ENCODE measurements at places on chromosomes 13 and 19.

GRCh38 chr13:40784540-40784939 lies 4.9 kb upstream of the SLC25A15 start:
- DNase-seq: no peak

DNA sequence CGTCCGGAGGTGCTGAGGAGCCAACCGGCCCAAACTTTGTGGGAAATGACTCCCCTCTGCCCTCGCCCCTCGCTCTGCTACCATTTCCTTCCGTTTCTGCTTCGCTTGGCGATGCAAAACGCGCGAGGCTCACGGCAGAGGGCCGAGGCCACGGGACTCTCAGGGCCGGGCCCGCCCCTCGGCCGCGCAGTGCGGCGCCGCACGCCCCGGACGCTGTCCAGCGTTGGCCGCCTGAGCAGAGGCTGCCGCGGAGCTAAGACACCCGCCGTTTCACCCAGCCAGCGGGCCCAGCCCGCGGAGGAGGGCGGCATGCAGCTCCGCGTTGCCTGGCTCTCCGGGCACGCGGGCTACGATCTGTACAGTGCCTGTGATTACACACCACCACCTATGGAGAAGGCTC lies 2.1 kb upstream of the ZNF578 start:
- DNase-seq: no peak

- no peak for DNase-seq
Measured at GRCh38 chr19:35645680-35646511, 2.2 kb upstream of the COX6B1 start.

GRCh38 chr19:47107202-47107952 lies 6.2 kb downstream of the ZC3H4 start:
- no peak for DNase-seq

- no peak for DNase-seq
Measured at GRCh38 chr19:54158812-54159351, 639 bp downstream of the LENG1 start.

- DNase-seq: no peak
Measured at GRCh38 chr13:110001670-110002275, 215.4 kb upstream of the IRS2 start.

DNA sequence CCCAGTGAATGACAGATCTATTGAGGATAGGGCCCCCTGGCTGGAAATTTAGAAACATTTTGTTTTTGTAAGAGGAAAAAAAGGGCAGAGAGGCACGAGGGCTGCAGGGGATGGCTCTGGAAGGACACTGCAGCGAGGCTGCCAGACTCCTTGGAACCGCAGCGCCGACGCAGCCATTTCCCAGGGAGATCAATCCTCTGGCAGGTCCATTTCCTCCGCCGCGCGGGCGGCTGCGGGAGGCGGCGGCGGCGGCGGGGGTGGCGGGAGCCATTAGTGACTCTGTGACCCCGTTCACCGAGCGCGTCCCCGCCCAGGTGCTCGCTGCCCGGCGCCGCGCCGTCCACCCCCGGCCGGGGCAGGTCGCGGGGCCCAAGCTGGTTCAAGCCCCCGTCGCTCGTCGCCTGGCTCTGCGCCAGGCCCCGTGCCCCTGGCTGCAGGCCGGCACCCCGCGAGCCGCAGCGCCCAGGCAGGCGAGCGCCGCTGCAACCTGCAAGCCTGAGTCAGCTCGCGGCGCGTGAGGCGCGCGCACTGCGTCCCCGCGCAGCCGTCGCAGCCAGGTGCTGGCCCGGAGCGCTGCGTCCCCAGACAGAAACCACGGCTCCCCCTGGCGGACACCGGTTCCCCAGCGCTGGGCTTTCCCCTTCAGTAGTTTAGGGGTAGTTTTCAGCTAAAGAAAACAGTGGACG lies 192.6 kb downstream of the KATNAL1 start:
- peak; percentile 72 for DNase-seq

GRCh38 chr13:70191034-70191433 lies 82.8 kb upstream of the KLHL1 start:
- DNase-seq: no peak

GRCh38 chr13:60869225-60869624 lies 472.2 kb downstream of the TDRD3 start:
- DNase-seq: no peak

GRCh38 chr19:30682146-30682998 lies 310.2 kb downstream of the ZNF536 start:
- no peak for DNase-seq

- DNase-seq: peak; percentile 13
Measured at GRCh38 chr13:84430446-84430845, 548.2 kb upstream of the SLITRK1 start.

- no peak for DNase-seq
Measured at GRCh38 chr13:105638426-105638825, 897.0 kb downstream of the EFNB2 start.

GRCh38 chr19:37983153-37983552 lies 76.1 kb downstream of the SIPA1L3 start:
- DNase-seq: no peak

GRCh38 chr13:39257642-39258041 lies 219.4 kb downstream of the NHLRC3 start:
- DNase-seq: no peak

DNA sequence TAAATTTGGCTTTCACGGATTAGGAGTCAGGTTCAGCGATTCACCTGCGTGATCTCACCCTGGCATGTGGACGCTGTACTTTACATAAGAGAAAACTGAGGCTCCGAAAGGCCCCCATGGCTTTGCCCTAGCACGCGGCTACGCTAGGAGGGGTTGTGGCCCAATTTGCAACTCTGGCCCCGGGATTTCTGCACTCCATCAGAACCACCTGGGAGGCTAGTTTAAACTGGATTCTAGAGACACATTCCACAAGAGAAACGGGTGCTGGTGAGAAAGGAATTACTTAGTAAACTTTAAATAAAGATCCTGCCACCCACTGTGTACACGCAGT lies 6.2 kb downstream of the BCL3 start:
- no peak for DNase-seq

DNA sequence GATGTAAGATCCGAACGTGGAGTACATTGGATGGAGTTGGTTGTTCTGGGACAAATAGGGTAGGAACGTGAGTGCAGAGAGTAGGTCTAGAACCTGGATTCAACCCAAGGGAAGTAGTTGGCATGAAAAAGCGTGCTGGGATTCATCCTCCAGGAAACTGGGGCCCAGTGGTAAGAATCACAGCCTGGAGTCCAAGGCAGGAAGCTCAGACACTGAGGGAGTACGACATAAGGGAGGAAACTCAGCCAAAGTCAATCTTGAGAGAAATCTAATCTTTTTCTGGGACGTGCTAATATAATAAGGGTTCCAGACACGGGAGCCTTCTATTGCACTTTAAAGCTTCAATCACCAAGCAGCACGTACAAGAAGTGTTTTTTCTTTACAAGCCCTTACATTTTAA lies 46.4 kb downstream of the DLEU7 start:
- DNase-seq: no peak

DNA sequence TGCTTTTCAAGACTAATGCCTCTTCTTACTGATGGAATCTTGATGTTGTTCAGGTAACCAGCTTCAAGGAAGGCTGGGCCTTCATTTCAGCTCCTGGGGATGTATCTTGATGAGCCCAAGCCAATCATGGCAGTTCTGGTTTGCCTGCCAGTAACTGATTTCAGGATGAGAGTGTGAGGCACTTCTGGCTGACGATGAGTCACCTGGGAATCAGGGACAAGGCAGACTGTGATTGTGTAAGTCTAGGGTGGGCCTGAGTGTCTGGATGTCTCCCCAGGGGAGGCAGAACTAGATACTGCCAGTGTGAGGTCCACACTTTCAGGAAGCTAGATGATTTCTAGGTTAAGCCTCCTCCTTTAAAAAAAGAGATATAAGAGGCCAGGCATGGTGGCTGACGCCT lies 77.3 kb upstream of the KL start:
- DNase-seq: no peak

GRCh38 chr19:16619457-16619856 lies 8.5 kb downstream of the MED26 start:
- no peak for DNase-seq

GRCh38 chr13:81596224-81596753 lies 1255.4 kb upstream of the SPRY2 start:
- no peak for DNase-seq

GRCh38 chr13:48808683-48809082 lies 155.0 kb downstream of the CYSLTR2 start:
- no peak for DNase-seq

DNA sequence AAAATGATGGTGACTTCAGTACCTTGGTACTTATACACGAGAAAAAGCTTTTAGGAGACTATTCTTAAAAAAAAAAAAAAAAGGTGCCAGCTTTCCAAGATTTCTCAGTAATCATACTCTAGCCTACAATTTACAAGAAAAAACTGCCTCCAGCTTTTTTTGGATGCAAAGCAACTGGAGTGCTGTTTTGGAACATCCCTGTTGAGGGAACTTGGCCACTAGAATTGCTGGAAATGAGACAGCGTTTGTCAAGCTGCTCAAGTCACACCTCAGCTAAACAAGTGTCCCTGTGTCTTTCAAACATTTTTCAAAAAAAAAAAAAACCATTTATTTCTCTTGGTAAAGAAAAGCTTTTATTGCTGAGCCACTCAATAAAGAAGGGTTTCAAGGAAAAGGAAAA lies 413.1 kb upstream of the ARGLU1 start:
- DNase-seq: no peak

- peak; percentile 25 for DNase-seq
Measured at GRCh38 chr13:44312834-44313551, 60.6 kb upstream of the SERP2 start.

DNA sequence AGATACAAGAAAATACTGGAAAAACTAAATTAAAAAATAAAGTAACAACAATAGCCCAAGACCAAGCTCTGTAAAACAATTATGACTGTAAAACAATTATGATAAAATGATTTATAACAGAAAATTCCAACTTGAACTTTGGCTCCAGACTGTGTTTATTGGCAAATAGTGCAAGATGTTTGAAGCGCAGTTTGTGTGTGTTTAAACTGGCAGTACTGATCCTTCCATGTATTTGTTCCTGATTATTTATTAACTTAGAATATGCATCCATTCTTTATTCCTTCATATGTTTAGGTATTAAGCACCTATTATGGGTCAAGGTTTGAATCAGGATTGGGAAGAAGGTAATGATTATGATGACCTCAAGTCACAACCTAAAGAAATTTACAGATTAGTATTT lies 37.8 kb downstream of the ZNF582 start:
- no peak for DNase-seq

- DNase-seq: no peak
Measured at GRCh38 chr13:34422956-34423355, 519.1 kb upstream of the NBEA start.

GRCh38 chr13:40485611-40486517 lies 180.6 kb downstream of the FOXO1 start:
- DNase-seq: no peak

GRCh38 chr13:47837104-47837880 lies 163.8 kb downstream of the SUCLA2 start:
- no peak for DNase-seq

- no peak for DNase-seq
Measured at GRCh38 chr13:69589531-69590235, 517.9 kb upstream of the ATXN8OS start.

GRCh38 chr19:31436121-31436776 lies 87.0 kb upstream of the TSHZ3 start:
- DNase-seq: no peak

DNA sequence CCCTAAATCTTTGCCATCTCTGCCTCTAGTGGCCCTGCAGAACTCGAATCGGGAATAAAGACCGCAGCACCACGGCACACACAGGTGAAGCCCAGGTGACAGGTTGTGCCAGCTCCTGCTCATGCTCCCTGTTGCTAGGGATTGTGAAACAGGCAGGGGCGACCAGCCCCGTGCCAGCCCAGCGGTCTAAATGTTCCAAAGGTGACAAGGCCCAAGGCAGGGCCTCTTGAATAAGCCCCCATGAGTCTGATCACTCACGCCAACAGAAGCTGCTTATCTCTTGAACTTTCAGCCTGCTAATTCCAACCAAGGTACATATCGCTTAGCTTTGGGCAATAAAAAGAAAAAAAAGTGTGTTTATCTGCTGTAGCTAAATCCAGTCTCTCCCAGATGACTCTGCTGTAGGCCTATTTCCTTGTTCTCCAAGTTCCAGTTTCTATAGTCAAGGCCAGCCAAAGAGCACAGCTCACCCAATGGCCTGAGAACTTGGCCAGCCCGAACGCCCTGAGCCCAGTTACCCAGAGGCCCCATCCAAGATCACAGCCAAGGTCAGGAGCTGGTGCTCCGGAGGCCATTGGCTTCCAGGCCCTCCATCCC lies 191.1 kb upstream of the GPR12 start:
- no peak for DNase-seq

GRCh38 chr13:46489586-46490023 lies 63.4 kb upstream of the LRCH1 start:
- DNase-seq: no peak

Data from HTR-8/SVneo (cell line).